ENCODE measurements at places on chromosomes 6 and 20.

DNA sequence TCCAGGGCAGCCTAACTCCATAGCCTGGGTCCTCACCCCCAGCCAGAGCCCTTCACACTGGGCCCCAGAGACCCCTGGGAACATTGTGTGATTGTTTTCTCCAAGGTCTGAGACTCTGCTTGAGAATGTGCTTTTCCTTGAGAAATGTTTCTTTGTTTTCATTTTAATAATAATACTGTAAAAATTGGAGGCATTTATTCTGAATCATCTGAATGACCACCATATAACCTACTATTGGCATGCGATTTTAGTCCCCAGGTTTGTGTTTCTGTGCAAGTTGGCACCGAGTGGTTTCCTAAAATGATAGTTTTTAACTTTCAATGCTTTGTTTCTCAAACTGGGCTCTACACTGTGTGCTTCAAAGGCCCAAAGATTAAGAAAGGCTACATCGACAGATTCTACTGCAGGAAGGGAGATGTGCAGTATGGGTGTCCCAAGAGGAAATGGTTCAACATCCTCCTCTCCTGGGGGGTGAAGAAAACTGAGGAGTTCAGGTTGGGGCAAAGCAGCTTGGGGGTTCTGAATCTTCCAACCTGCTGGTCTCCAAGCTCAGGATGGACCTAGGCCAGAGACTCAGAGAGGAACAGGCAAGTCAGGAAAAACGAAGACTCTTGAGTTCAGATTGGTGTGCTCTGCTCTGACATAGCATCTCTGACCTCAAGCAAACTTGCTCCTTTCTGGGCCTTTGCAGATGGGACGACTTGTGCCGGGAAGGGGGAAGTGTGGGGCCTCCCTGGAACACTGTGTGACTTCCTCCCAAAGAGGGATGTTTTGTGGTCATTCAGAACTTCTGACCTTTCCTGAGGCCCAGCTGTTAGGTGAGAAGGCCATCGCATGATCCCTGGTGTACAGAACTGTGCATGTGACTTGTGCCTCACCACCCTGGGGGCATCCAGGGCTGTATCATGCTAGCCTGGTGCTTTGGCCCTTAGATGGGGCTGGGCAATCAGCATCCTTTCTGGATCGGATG is 31.0 kb downstream of the DAAM2 start:
- DNase-seq = no peak

GRCh38 chr6:127176146-127176545 is 57.7 kb downstream of the RSPO3 start:
- DNase-seq = no peak

DNA sequence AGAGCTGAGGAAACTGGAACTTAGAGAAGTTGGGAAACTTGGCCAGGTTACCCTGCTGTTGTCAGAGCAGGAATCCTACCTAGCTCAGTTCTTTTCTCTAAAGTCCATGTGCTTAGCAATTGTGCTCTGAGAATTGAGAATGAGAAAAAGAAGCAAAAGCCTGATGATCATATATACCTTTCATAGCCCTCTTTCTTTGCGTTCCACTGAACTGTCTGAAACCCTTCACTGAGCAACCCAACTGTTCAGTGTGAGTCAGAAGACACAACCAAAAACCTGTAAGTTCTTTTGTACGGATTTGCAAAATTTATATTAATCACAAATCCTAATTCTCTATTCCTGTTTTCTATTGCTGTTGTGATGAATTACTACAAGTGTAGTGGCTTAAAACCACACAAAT is 80.6 kb downstream of the PHF3 start:
- no peak for DNase-seq

GRCh38 chr20:1651268-1652058 is 6.1 kb downstream of the SIRPG start:
- no peak for DNase-seq

- no peak for DNase-seq
Measured at GRCh38 chr6:56541030-56541600, 101.6 kb downstream of the DST start.

All from HS-5 (cell line).